ENCODE measurements at places on chromosomes 1 and 21. TPM values are rescaled to one million over a fixed set of nuclear protein-coding genes. Genes with fewer than 3 reads are reported as not detected.

PTPRF gene
- 11.6 TPM for total RNA-seq

OR10J1 gene
- total RNA-seq: not detected

GRCh38 chr1:94061513-94062443 is 59.2 kb downstream of the ABCA4 start:
- peak; percentile 55 for DNase-seq

GRCh38 chr1:210070531-210070930 is 132.5 kb downstream of the SYT14 start:
- DNase-seq: no peak

DNA sequence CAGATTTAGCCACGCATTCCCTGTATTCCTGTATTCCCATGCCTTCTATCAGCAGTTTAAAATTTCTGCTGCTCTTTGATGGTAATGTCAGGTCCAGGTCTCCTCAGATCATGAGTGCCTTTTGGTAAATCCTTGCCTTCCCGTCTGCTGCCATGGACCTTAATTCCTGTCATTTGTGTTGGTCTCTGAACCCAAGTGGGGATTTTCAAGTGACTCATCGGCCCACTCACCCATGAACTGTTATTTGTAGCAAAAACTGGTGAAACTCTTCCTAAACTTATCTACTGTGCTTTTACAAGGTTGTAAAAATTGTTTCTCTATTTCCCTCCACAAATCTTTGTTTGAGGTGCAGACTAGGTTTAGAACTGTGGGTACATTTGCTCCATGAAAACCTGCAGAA is 47.4 kb downstream of the ACTN2 start:
- no peak for DNase-seq

Measured in H4 (cell line).